ENCODE measurements at places on chromosomes 16 and 17.

DNA sequence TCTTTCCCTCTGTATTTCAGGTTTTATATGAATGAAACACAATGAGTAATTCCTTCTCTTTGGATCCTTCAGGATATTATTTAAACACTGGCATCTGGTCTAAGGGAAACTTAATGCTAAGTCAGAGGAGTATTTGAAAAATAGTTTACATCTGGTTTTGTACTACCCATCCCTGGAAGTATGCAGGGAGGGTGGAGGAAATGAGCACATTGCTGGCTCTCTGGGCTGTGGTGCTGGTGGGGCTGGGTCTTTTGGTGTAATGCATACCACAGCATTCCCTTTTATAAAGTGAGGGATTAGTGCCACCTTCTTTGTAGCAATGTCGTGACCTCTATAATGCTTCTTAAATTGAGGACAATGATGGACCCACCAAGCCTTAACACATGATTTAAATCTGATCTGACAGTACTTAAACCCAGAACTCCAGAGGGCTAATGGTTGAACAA lies 105.5 kb upstream of the AXIN2 start:
- DNase-seq, result no peak

GRCh38 chr17:7579001-7579833 lies at the start of gene CD68:
CD68 (plus strand) TSS chr17:7579638; CDS start chr17:7579678, 40 bp downstream.
- no peak for DNase-seq

DNA sequence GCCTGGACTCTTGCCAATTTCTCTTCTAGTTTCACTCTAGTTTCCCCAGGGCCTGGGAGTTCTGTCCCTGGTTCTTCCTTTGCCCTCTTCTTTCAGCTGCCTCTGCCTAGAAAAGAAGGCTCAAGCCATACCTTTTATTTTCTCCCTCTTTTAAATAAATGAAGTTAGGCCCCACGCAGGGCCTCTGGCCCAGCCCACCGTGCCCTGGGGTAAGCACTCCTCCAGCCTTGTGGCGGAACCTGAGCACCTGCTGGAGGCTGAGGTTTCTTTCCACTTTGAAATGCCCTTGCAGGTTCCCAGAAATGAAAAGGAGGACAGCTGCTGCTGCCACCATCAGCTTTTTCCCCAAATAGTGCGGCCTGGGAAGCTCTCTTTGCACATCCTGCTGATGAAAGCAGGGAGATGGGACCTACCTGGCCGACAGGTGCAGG lies 139.4 kb downstream of the CCDC182 start:
- no peak for DNase-seq

GRCh38 chr16:65991149-65991701 lies 375.3 kb upstream of the CDH5 start:
- DNase-seq, result no peak

GRCh38 chr16:49464877-49465504 lies 91.4 kb downstream of the C16orf78 start:
- no peak for DNase-seq

- no peak for DNase-seq
Observed at GRCh38 chr16:62213763-62214162, 177.5 kb upstream of the CDH8 start.

DNA sequence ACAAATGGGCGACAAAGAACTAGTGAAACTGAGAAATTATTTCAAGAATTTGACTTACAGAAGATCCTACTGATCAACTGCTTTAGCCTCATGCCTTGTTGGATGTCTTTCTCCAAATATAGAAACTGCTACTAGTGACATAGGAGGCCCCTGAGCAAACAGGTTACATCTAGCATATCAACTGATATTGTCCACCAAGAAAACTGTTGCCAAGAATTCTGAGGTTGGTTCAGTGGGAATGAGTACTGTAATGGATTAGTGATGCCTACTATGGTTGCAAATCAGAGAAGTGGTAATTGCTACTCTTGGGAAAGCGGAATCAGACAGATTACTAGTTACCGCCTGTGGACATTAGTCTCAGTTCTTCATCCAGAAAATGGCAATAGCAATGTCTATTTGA lies 10.0 kb downstream of the CDC27 start:
- no peak for DNase-seq

DNA sequence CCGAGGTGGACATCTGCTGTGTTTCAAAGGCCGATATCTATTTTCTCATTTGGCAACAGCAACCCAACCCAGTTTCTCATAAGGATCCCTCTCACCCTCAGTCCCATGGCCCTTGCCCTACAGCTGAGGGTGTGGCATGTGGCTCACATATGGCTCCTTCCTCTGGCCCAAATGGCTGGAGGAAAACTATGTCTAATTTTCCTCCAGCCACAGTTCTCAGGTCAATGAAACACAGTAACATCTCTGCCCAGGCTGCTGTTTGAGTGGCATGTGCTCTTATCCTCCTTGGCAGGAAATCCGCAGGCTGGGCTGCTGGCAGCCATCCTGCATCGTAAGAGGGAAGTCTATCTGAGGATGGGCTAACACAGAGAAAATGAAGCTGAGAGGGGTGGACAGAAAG lies 24.1 kb downstream of the SERPINF1 start:
- no peak for DNase-seq

DNA sequence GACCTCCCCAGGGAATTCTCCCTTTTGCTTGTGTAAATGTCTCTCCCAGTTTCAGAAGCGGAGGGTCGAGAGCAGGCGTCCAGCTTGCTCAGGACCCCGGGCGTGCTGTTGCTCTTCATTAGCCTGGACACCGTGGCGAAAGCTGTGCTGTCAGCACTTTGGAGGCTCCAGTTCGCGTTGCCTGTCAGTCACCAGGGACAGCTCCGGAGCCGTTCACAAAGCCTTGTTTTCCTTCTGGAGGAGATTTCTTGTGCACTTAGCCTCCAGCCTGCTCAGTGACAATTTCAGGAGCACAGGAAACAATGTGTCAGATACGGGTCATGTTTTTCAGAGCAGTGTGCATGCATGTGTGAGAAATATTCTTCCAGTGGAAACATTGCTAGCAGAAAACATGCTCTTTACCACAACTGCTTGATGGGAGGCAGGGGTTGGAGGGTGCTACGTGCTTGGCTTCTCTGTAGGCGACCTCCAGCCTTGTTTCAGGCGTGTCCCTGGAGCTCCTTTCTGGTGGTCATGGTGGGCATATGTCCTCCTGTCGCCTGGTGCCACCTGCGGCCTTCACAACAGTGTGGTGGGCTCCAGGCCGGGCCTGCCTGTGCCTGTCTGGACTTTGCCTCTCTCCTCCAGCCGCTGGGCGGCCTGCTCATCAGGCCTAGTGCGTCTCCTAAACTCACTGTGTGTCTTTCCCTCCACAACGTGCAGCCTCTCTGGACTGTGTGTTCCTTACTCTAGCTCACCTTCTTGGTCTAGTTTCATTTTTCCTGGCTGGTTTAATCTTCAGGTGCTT lies 29.0 kb downstream of the ZNF750 start:
- no peak for DNase-seq

DNA sequence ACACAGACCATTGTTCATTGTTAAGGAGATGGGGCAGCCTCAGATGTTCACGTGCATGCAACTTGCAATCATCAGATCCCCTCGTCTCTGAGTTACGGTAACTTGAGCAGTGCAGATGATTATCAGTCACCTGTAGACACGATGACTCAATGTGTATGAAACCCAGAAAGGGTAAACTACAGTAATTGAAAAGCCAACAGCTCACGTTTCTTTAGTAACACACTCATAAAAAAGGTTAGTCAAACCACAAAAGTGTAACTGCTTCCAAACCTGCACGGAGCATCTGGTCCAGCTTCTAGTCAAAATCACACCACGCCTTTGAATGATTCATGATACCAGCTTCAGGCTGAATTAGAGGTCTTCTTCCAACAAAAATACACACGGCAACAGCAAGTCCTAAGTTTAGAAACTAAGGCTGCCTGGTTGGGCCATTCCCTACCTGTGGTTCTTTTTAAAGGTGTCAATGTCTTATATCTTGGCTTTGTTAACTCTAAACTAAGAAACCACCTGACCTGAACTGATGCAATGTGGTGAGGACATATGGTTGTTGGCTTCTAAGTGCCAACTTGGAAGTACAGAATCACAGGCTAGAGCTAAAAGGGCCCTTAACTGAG lies 32.3 kb downstream of the GRB7 start:
- DNase-seq, result no peak

- DNase-seq, result no peak
Observed at GRCh38 chr16:63625126-63625525, 1496.7 kb downstream of the CDH11 start.

- no peak for DNase-seq
Observed at GRCh38 chr17:50603340-50603739, 31.3 kb upstream of the ABCC3 start.

DNA sequence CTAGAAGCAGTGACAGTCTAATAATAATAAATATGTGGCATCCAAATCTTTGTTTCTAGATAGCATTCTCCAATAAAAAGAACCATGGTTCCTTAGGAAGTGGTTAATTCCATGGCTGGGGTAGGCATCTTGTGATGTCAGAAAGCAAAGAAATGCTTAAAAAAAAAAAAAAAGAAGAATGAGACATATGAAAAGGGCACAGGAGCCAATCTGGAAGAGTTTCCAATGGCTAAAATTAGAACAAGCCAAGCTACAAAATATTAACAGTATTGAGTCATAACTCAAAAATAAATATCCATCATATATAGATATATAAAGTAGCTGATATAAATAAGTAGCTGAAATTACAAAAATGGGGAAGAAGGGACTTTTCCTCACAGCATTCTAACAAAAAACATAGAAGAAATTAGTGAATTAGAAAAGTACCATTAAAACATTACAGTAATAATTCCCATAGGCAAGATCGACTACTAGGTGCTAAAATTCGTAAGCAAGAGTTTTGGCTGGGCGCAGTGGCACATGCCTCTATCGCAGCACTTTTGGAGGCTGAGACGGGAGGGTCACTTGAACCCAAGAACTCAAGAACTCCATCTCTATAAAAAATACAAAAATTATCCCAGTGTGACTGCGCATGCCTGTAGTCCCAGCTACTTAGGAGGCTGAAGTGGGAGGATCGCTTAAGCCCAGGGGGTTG lies 111.3 kb downstream of the TRIM37 start:
- DNase-seq, result no peak

DNA sequence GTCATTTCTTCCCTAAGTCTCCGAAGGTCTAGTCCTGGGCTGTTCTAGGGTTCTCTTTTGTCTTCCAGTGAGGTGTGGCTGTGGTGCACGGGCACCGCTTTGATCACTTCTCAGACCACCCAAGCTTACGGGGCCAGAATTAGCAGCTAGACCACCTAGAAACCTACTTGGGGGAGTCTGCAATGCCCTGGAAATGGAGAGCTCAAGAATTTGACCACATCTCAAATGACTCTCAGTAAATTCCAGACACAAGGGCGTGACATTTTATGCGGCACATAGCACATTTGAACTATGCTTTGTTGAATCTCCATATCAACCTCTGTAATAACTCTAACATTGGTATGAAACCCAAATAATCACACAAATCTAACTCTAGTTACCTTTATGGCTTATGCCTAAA lies 24.9 kb downstream of the TRIM16 start:
- no peak for DNase-seq

GRCh38 chr17:46061435-46061834 lies 62.4 kb downstream of the STH start:
- DNase-seq, result no peak

- DNase-seq, result no peak
Observed at GRCh38 chr16:86018487-86018886, 119.5 kb downstream of the IRF8 start.

DNA sequence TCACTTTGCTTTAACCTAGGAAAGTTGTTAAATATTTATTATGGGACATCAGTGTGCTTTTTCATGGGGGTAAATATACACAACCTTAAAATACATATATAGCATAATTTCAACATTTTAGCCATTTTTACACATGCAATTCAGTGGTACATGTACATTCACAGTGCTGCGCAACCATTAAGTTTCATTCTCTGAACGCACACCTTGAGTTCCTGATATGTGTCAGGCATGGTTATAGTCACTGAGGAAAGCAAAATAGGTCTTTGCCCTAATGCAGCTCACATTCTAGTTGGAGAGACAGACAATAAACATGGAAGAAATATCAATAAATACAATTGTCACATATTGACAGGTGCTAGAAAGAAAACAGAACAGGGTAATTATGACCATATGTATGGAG lies 12.8 kb upstream of the CNEP1R1 start:
- DNase-seq, result no peak

- no peak for DNase-seq
Observed at GRCh38 chr16:3131755-3132377, 3.0 kb upstream of the ZNF213 start.

GRCh38 chr17:2090804-2091534 lies 36.1 kb downstream of the HIC1 start:
- DNase-seq, result peak; percentile 50

GRCh38 chr17:67403065-67403464 lies 26.0 kb downstream of the PITPNC1 start:
- DNase-seq, result no peak

DNA sequence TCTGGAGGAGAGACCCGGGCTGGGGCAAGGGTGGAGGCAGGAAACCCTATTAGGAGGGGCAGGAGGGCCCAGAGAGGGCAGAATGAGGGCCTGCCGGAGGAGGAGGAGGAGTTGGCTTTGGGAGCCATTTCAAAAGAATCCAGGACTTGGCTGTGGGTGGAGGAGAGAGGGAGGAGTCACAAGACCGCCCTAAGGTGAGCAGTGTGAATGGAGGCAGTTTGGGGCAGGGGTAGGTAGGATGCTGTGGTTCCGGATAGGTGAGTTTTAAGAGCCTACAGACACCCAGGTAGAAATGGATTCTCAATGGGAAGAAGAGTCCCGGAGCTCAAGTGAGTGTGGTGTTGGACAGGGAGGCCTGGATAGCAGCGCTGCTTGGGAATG lies 80.3 kb downstream of the ARHGAP23 start:
- no peak for DNase-seq

GRCh38 chr17:58282442-58282841 lies 1.7 kb upstream of the MPO start:
- no peak for DNase-seq

DNA sequence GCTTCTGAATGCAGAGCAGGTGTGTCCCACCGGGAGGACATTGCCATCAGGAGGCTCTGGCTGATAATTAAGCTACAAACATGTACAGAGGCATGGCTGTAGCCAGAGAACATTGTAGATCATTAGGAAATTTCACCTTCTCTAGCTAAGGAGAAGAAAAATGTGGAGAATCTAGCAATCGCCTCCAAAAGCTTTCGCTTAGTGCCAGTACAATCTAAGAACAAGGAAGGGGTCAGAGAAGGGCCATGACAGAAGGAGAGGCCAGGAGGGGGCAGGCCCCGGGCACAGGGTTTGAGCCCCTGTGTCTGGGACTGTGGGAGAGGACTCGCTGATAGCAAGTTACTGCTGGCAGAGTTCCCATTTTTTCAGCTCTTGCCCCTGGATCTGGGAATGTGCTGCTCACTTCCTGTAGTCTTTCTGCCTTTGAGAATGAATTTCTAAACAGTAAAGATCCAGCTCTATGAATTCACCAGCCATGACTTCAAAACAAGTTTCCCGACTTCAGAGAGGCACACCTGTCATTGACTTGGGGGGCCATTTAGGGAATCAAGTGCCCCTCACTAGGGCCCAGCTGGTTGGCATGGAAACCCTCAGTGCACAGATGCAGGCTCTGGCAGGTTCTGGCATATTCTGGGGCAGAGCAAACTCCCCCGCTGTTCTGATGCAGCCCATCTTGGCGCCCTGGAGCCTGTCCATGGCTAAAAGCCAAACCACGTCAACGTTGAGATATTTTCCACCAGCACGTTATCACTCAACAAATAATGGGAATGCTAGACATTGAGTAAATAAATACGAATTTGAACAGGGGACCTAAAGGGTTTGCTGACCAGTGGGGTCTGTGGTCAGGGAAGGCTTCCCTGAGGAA lies 59.5 kb upstream of the CACNG4 start:
- DNase-seq, result no peak

- DNase-seq, result peak; percentile 98
Observed at GRCh38 chr16:22190776-22191531, 15.1 kb upstream of the EEF2K start.
